Fibroblast of the aortic adventitia (primary cell): ENCODE measurements at places on chromosomes 6 and 20. TPM values are rescaled to one million over a fixed set of nuclear protein-coding genes. Genes with fewer than 3 reads are reported as not detected.

- DNase-seq: no peak
Observed at GRCh38 chr20:15862178-15862577, 711.1 kb downstream of the KIF16B start.

- DNase-seq: no peak
Observed at GRCh38 chr20:24990810-24991252, 1.7 kb downstream of the APMAP start.

DNA sequence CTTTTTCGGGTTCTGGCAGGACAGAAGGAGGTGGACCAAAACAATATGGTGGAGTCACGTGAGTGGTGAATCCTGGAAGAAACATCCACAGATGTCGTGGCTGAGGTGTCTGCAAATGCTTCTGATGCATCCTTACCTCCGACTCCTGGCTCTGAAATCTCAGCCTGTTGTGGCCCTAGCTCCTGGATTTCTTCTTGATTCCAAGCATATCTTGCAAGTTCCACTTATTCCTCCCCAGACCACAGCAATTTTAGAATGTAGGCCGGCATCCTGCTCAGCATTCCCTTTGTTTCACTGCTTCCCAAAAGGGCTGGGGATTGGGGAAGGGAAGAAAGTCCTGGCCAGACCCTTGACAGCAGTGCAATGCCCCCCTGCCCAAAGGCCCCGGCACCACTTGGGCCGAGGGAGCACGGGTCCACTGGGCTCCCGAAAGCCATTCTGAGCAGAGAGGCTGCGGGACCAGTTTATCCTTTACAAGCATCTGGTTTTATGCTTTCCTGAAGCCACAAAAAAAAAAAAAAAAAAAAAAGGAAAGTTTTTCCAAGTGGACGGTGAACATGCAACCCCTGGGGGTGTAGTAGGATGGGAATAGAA, 200.9 kb upstream of the RNF24 start:
- peak; percentile 37 for DNase-seq

DNA sequence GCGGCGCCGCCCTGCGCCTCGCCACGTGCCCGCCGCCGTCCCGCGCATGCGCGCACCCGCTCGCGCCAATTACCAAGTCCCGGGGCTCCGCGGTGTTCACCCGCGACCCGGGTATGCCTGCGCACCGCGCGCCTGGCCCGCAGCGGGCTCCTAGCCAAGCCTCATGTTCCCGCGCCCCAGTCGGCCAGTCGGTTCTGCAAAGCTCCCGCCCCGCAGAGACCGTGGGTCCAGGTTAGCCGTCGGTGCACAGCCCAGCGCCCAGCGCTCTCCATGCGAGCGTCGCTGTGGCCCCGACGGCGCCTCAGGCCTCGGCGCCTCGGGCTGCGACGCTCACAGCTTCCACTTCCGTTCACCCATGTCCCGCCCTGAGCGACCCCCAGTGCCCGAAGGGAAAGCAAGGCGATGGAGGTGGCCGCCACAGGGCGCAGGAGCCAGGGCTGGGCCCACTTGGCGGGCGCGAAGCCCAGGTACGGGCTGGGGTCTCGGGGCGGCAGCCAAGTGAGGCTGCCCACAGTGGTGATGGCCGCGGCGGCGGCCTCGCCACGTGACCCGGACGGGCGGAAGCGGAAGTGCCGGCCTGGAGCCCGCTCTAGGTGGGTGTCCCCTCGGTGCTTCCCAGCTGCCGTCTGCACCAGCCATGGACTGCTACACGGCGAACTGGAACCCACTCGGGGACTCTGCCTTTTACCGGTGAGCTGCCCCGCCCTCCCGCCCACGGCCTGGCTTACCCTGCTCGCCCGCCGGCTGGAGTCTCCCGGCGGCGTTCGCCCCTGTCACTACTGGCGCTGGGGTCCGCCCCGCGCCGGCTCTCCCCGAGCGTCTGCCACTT, at the start of the genes PCED1A and VPS16:
Gene PCED1A, minus strand, starts transcription at position 518 of the 829 bp plus-strand sequence. CDS start 743 bp downstream, outside the sequence.
Gene VPS16, plus strand, starts transcription at position 608 of the 829 bp plus-strand sequence. Its CDS starts 30 bp downstream, at position 638.
- DNase-seq: peak; percentile 83

DNA sequence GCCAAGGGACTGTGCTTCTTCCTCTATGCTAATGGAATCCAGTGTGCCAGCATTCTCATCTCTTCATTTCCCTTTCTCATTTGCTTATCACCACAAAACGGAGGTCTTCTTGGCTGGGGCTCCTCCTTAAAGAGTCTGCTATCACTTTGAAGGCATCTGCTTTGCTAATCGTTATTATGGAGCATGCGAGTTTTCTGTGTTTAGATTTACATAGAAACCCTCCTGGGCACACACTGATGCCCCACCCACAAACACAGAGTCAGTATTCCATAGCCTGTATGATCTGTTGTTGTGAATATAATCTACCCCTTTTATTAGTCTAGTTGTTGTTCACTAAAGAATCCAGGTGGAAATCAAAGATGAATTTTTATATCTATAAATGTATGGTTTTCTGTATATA, 83.4 kb upstream of the XRN2 start:
- no peak for DNase-seq

GRCh38 chr20:30611239-30611984, 646.1 kb upstream of the DEFB115 start:
- DNase-seq: no peak

DNA sequence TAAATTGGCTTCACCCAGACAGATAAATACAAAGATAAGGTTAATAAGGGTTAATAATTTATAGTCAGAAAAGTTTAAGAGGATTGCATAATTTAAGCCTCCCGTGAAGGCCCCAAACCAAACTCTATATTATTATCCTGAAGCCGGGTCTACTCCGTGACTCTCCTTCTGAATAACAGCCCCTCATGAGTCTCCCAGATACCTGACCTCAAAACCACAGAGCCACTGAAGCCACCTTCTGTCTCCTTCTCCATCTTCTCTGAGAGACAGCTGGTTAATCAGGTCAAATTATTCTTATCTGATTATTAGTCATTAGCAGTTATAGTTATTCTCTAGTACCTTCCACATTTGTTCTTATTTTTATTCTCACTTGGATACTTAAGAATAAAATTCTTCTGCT, 569.2 kb upstream of the AGPAT4 start:
- DNase-seq: no peak

DNA sequence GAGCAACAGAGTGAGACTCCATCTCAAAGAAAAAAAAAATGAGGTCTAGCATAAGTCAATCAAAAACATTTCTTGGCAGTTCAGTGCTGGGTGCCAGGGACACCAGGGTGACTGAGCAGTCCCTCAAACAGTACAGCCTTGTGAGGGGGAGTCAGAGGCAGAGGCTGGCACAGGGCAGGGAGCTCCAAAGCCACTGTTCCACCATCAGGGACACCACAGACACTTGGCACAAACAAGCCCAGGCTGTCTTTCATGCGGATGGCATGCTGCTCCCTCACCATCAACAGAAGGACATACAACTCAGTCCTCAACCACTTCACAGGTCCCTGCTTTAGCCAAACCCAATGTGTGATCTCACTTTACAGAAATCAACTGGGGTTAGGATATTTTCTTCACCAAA, 36.0 kb upstream of the GRM4 start:
- DNase-seq: no peak

DNA sequence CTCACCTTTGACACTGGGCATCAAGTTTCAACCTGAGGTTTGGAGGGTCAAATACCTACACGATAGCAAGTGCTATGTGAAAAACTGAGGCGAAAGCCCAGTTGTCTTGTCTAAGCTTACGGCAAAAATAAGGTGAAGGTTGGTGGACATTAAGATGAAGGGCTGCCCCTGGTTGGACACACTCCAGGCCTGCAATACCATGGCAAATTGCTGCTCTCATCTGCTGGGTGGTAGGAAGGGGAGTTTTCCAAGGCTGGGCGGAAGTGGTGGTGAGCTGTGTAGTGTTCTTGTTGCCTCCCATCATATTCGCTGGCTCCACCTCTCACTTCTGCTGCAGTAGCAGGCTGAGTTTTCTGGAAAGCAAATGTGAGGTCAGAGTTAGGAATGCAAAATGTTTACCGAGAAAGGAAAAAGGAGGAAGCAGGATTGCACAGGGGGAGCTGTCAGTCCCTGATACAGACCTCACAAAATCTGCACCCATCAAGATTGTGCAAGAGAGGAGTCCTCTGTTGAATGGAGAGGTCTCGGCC, 33.7 kb downstream of the SCP2D1 start:
- no peak for DNase-seq

DNA sequence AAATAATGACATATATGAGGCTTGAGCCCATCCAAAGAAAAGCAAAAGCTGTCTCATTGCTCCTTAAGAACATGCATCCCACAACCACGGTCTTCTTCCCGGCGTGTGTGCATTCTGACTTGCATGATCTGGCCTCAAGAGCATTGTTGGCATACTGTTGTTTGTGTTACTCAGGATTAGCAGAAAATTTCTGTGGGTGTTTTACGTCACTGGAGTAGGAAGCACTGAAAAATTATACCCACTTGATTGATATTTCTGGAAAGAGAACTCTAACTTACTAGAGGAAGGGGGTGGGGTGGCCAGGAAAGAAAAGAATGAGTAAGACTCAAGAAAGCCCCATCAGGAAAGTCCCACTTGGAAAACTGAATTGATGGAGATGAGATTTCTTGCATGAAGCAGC, 326.2 kb upstream of the PRDM1 start:
- peak; percentile 74 for DNase-seq

- no peak for DNase-seq
Observed at GRCh38 chr6:164290101-164290500, 875.6 kb downstream of the QKI start.

GRCh38 chr6:79468587-79468986, 68.6 kb downstream of the LCA5 start:
- DNase-seq: no peak

DNA sequence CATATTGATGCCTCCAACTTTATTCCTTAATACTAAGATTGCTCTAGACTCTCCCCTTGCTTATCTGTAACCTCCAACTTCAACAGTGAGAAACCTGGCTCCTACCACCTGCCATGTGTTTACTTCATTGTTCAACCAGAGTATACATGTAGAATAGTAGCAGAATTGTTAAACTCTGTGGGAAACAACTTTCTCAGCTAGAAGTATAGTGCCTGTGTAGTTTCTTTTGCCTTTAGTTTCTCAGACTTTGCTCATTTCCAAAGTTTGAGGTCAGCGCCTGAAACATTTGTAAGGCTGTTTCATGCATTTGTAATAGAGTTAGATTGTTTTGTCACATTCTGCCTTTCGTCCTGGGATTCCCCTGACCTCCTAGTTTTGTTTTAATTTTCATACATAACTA, 34.9 kb upstream of the HECA start:
- DNase-seq: no peak

GRCh38 chr20:32972181-32973076, 31.8 kb downstream of the SUN5 start:
- no peak for DNase-seq

- no peak for DNase-seq
Observed at GRCh38 chr6:169201985-169202384, 51.7 kb downstream of the THBS2 start.

GRCh38 chr20:15759594-15759993, 813.7 kb downstream of the KIF16B start:
- DNase-seq: no peak

DNA sequence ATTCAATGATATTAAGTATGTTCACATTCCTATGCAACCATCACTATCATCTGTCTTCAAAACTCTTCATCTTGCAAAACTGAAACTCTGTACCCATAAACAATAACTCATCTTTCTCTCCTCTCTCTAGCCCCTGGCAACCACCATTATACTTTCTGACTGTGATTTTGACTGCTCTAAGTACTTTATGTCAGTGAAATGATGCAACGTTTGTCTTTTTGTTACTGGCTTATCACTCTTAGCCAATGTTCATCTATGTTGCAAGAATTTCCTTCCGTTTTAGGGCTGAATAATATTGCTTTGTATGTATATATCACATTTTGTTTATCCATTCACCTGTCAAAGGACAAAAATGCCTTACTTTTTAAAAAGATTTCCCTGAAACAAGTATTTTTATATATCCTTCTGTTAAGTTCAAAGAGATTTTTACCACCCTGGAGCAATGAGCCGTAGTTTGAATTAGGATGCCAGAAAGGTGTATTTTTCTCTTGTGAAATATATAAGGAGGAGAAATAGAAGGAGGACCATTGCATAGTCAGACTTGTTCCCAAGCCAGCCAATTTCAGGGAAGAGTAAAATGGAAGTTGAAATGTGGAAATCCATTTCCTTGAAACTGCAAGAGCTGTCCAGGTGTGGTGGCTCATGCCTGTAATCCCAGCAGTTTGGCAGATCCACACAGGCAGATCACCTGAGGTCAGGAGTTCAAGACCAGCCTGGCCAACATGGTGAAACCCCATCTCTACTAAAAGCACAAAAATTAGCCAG, 4.0 kb upstream of the CGAS start:
- DNase-seq: peak; percentile 59

DNA sequence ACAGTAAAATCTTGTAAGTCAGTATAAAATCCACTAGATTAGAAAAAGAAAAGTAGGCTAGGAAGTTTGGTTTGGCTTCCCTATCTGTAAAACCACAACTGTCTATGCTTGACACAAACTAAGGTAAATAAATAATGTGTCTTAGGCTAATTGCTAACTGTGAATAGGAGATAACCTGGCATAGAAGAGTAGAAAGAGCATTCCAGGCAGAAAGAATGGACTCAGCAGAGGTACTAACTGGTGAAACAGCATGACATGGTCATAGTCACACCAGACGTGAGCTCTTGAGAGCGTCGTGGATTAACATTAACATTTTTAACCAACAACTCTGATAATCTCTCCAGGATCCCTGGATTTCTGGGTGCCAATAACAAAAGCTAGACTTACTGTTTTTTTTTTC, 8.7 kb upstream of the WTAP start:
- no peak for DNase-seq

DNA sequence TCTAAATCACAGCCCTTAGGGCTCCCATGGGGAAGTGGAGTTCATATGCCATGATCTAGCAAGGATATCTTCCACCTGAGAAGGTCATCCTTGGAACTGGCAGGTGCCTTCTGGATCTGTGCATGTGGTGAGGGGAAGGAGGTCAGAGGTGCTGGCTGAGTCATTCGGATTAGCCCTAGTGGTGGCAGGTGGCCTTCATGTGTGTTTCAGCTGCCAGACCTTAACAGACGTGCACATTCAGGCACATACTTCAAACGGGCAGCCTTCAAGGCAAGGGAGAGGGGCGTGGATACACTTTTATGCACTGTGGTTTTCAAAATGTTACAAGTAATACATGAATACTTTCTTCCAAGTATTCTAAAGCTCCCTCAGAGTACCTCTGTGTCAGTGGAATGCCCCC, 51.2 kb downstream of the BMP6 start:
- no peak for DNase-seq

GRCh38 chr6:123715006-123715863, 78.5 kb upstream of the TRDN start:
- DNase-seq: peak; percentile 63

GTSF1L gene
- not detected in 2 replicates for total RNA-seq

TUBB1 gene
- total RNA-seq: not detected in 2 replicates

TREM1 gene
- total RNA-seq: 0.36 TPM in 1 of 2 replicates, not detected in the other

MEP1A gene
- total RNA-seq: not detected in 2 replicates

TRIM40 gene
- not detected in 2 replicates for total RNA-seq

BIRC7 gene
- total RNA-seq: 0.09 and 0.25 TPM in 2 replicates

PKHD1 gene
- total RNA-seq: not detected in 2 replicates

CUL9 gene
- total RNA-seq: 22.8 and 28.7 TPM in 2 replicates

FAM83C gene
- total RNA-seq: not detected in 2 replicates

CSNK2B gene
- 134 and 214 TPM in 2 replicates for total RNA-seq
